ENCODE measurements at places on chromosomes 4 and X.

DNA sequence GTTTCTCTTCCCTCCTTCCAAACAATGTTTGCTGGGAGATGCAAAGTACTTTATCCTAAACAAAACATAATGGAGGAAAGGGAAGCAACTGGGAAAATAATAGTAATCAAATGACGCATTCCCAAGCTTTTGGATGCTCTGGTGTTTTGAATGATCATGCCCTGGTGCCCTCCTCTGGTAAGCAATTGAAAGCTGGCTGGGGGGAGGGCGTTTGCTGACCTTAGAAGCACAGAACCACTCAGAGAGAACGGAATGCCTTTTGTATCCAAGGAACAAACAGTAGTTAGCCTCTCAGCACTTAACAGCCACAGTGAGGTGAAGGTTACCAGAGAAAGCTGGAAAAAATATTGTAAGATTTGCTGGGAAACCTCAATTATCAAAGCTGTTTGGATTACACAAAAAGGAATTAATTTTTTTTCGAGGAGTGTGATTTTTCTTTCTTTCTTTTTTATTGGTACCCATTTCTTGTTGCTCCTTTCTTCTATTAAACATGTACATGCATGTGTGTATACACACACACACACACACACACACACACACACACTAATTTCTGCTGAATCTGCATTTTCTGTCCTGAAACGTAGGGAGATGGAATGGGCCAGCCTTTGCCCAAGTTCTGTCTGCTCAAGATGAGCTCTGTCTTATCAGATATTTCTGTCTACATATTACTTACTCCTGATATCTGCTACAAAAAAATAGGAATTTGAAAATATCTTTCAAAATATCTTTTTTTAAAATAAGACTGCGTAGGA, 155.8 kb upstream of the IGFBP7 start:
- DNase-seq = no peak

GRCh38 chr4:126221717-126222340, 907.1 kb downstream of the FAT4 start:
- no peak for DNase-seq

- DNase-seq = no peak
These were observed 633.4 kb downstream of the CENPC start for GRCh38 chr4:66911880-66912279.

DNA sequence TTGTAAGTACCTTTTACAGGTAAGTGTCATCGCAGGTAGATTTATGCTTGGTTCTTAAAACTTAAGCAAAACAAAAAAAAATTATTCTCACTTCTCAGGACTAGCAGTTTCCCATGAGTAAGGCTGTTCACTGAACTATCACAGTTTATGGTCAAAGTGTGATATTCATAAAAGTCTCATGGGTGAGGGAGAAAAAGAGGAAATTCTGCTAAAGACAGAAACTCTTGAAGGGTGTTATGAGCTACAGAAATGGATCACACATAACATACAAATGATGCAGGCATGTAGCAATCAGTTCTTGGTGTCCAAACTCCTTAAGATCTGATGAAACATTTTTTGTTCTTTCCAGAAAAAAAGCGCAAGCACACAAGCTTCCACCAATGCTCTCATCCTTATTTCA, 8.5 kb downstream of the RAB9A start:
- DNase-seq = no peak
